ENCODE measurements at places on chromosomes 3 and 15.

DNA sequence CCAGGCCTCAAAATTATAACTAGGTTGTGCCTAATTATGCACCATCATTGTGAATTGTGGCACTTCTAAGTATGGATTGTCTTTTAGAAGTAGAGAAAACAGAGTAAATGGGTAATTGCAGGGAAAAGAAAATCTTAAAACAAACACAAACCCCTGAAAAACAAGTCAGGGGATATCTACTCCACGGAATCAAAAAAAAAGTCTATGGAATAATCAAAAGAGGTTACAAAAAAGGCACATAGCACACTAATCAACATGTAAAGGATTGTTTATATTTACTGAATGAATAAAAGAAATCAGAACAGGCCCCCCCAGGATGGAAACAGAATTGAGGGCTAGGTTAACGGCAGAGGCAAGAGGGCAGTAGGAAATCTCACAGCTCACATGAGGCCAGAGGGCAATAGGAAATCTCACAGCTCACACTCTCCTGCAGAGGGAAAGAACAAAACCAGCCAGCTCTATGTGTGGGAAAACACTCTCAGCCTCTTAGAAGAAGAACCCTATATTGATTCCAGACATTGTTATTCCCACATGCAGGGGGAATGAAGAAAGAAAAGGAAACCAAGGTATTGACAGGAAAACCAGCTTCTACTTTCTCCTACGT is 72.7 kb upstream of the FNDC3B start:
- no peak for DNase-seq
- H3K36me3 ChIP-seq: no peaks in the 10 kb centered on the region
- H3K4me1 ChIP-seq: peaks cover 13% of the 10 kb centered on the region
- H3K4me3 ChIP-seq: no peak overlapping the region
- no peaks in the 10 kb centered on the region for H3K27me3 ChIP-seq

GRCh38 chr3:161558236-161558635 is 61.6 kb downstream of the OTOL1 start:
- no peak overlapping the region for H3K4me3 ChIP-seq
- no peak overlapping the region for H3K27ac ChIP-seq
- no peak for DNase-seq
- peaks cover 2% of the 10 kb centered on the region for H3K27me3 ChIP-seq

DNA sequence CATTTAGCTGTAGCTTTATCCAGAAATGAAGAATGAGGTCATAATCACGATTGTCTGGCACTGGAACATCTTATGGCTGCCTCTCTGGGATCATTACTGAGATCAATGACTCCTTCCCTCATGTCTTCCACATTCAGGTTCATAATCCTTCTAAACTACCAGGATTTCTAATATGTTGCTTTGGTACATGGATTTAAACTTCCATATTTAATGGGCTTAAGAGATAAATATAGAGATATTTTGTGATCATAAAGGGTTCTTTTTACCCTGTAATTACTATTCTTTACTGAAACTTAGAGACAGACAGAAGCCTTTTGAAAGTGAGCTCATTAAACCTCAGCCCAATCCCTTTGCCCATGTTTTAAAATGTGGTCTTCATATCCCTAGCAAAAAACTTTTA is 575.4 kb upstream of the ALCAM start:
- H3K27ac ChIP-seq: no peak overlapping the region
- no peak for DNase-seq
- no peak overlapping the region for H3K4me3 ChIP-seq
- no peaks in the 10 kb centered on the region for H3K4me1 ChIP-seq
- no peaks in the 10 kb centered on the region for H3K27me3 ChIP-seq

DNA sequence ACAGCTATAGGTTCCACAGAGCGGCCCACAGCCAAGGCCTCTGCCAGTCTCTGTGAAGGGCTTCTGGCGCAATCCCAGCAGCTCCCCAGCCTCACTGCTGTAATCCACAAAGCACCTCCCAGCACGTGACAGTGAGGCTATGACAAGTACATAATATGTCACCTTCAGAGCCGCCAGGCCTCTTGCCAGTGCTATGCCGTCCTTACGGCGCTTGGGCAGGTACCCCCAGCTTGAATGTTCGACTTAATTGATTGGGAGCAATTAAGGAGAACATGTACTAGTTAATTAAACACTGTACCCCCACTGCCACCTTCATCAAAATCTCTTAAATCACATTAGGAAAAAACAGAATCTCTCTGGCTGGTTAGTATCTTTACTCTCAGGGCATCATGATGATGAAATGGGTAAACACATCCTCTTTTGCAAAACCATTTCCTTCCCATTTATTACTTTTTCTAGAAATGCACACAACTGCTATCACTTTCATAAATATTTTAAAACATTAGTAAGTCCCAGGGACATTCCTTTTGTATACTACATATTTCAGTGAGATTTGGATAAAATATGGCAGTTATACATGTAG is 169.9 kb downstream of the XXYLT1 start:
- no peaks in the 10 kb centered on the region for H3K36me3 ChIP-seq
- no peaks in the 10 kb centered on the region for H3K27me3 ChIP-seq
- no peak overlapping the region for H3K27ac ChIP-seq

DNA sequence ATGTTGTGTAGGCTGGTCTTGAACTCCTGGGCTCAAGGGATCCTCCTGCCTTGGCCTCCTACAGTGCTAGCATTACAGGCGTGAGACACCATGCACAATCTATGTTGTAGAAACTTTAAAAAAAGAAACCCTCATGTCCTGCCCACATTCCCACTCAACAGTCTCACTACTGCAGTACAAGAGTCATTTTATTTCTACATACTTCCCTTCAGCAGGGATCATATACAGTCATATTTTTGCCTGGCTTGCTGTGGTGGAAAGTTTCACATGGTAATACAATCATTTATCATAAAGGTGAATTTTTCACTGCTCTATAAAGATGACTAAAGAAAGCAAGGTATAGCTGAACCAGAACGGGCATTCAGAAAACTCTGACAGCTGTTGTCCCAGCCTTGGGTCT is 53.8 kb upstream of the PIK3CB start:
- no peaks in the 10 kb centered on the region for H3K36me3 ChIP-seq
- H3K4me1 ChIP-seq: peaks cover 2% of the 10 kb centered on the region
- no peaks in the 10 kb centered on the region for H3K27me3 ChIP-seq
- H3K4me3 ChIP-seq: no peak overlapping the region

DNA sequence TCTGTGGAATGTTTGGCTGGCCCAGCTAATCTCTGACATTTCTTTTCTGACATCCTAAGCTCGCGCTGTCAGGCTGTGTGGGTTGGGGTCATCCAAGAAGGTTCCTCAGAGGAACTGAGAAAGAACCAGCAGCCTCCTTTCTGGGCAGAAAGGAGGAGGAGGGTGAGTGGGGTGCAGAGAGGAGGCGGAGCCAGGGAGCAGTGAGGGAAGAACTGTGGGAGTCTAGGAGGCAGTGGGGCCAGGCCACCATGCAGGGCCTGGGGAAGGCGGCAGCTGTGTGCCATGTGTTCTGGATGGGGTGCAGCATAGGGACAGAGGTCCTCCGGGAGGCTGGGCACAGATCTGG is 5.3 kb downstream of the SEMA7A start:
- no peak overlapping the region for H3K4me3 ChIP-seq
- H3K27ac ChIP-seq: peak overlapping the region; percentile 53
- H3K27me3 ChIP-seq: no peaks in the 10 kb centered on the region
- H3K36me3 ChIP-seq: peaks cover 49% of the 10 kb centered on the region
- H3K4me1 ChIP-seq: peaks cover 58% of the 10 kb centered on the region

- H3K36me3 ChIP-seq: peaks cover 4% of the 10 kb centered on the region
- H3K27me3 ChIP-seq: peaks cover 8% of the 10 kb centered on the region
- H3K4me3 ChIP-seq: no peak overlapping the region
- H3K27ac ChIP-seq: no peak overlapping the region
Measured at GRCh38 chr15:66931768-66932633, 133.4 kb upstream of the SMAD3 start.

- H3K36me3 ChIP-seq: peaks cover 77% of the 10 kb centered on the region
- H3K4me1 ChIP-seq: peaks cover 31% of the 10 kb centered on the region
- no peak overlapping the region for H3K27ac ChIP-seq
- DNase-seq: no peak
- H3K27me3 ChIP-seq: no peaks in the 10 kb centered on the region
Measured at GRCh38 chr3:119457246-119457645, 6.2 kb downstream of the TMEM39A start.

DNA sequence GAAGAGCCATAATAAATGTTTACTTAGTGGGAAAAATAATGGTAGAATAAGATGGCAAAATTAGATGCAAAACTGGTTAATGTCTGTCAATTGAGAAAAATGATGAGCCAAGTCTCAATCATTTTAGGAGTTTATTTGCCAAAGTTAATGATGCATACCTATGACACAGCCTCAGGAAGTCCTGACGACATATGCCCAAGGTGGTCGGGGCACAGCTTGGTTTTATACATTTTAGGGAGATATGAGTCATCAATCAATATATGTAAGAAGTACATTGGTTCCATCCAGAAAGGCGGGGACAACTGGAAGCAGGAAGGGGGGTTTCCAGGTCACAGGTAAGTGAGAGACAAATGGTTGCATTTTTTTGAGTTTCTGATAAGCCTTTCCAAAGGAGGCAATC is 31.5 kb downstream of the CLEC3B start:
- H3K27ac ChIP-seq: peak overlapping the region; percentile 30
- no peaks in the 10 kb centered on the region for H3K27me3 ChIP-seq
- H3K4me1 ChIP-seq: peaks cover 47% of the 10 kb centered on the region
- H3K4me3 ChIP-seq: no peak overlapping the region

GRCh38 chr15:70447928-70448698 is 315.2 kb downstream of the UACA start:
- no peak overlapping the region for H3K27ac ChIP-seq
- H3K4me1 ChIP-seq: peaks cover 16% of the 10 kb centered on the region
- peaks cover 68% of the 10 kb centered on the region for H3K27me3 ChIP-seq
- H3K4me3 ChIP-seq: no peak overlapping the region
- no peaks in the 10 kb centered on the region for H3K36me3 ChIP-seq
- peak; percentile 17 for DNase-seq
